ENCODE measurements at places on chromosomes 13 and 19. TPM values are rescaled to one million over a fixed set of nuclear protein-coding genes. Genes with fewer than 3 reads are reported as not detected.

Gene PRR19
- 0.72 TPM for total RNA-seq

Gene ZNF536
- not detected for total RNA-seq

Gene ZNF534
- total RNA-seq, result not detected

DNA sequence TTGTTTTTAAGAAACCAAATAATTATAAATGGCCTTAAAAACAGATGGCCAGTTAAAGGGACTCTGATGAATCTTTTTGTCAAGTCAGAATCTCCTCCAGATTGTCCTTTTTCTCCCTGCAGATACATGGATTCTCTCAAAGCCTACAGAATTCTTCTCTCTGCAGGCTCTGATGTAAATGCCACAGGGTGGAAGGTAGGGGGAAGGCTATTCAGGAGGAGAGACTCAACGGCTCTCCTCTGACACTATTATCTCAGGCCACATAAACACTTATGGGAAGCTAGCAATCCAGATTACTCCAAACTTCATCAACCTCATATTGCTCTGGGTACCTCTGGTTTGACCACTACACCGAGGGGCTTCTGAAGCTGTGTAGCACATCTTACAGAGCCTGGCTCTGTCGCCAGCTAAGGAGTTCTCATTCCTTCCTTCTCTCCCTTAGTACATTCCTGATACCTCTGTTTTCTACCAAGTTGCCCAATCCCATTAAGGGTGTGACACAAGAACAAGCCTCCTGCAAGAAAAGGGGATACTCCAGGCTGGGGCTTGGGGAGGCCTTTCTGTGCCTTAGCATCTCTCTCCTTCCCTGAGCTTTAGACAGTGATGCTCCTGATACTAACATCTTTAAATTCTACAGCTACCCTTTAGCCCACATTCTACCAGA lies 14.9 kb downstream of the LCP1 start:
- no peak for DNase-seq

DNA sequence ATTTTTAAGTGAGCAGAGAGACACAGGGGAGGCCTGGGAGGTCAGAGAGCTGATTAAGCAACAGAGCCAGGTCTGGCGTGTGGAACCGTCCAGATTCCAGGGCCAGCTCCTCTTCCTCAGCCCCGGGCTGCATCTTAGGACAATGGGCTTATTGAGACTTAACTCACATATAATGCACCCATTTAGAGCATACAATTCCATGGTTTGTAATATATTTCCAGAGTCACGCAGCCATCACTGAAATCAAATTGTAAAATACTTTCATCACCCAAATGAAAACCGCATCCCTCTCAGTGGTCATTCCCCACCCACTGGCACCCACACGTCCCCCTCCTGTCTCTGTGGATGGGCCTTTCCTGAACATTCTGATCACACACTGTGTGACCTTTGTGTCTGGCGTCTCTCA lies 2.1 kb upstream of the HMG20B start:
- no peak for DNase-seq
